ENCODE measurements at places on chromosomes 3 and 15.

- DNase-seq, result no peak
Measured at GRCh38 chr3:108127301-108127988, 36.6 kb upstream of the CD47 start.

DNA sequence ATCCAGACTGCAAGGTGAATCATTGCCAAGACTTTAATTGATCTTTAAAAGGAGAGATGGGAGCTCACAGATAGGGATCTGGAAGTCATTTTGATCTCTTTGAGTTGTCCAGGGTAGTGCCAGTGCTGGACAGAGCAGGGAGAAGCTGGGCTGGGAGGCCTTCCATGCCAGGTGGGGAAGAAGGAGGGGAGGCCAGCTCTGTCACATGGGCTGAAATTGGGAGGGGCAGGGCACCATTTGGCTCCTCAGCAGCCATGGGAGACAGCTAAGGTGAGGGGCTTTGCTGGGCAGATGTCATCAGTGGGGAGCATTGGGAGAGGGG lies 23.4 kb downstream of the SMAD6 start:
- no peak for DNase-seq

DNA sequence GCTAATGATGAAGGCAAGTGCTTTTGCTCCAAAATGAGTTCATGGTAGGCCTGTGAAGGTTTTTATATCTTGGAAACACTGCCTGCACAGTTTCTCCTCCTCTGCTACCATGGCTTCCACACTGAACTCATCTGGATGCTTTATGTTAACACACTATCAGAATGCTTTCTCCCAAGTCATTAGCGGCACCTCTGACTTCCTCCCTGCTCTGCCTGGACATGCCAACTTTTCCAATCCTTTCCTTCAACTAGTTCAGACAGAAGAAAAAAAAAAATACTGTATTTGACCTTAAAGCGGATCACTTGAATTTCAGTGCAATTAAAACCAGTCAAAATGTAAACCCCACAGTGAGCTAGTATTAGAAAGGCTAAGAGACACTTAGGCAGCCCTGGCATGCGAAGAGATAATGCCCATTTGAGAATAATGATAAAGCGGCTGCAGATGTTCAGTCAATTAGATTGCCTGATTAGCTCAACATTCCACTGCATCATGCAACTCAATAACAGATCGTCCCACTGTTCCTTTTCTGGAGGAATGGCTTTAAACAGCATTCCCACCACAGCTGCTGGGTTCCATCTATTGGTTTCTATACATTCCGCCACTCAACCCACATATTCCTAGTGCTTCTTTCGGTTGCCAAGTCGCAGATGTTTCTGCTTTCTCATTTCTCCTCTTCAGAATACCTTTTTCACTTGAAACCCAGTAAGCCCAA lies 51.7 kb downstream of the CNTN3 start:
- no peak for DNase-seq

DNA sequence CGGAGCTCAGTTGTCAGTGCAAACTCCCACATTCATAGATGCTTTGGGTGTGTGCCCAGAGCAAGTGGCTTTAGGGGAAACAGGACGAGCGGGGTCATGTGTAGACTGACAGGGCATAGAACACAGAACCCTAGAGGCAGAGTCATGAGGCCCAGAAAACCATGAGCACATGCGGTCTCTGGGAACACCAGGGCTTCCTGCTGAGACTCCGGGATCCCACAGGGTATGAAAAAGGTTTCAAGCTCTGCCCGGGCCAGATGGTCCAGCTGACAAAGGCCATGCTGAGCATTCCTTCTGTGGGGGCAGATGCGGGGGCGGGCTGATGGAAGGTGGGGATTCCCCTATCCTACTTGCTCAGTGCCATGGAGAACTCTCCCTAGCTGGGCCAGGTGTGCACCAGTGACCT lies 44.8 kb downstream of the ROPN1B start:
- no peak for DNase-seq

DNA sequence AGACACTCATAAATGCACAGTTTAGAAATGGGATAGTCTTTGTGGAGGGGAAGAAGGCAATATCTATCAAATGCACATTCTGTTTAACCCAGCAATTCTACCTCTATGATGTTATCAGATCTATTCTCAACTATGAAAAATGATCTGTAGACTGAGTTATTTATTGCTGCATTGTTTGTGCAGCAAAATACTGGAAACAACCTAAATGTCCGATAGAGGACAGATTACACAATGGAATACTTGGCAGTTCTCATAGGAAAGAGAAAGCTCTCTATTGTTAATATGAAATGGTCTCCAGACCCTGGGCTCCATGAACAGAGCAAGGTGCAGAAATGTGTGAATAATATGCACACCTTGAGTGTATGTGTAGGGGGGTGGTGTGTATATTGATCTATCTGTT lies 49.0 kb upstream of the SELENOK start:
- DNase-seq, result no peak

DNA sequence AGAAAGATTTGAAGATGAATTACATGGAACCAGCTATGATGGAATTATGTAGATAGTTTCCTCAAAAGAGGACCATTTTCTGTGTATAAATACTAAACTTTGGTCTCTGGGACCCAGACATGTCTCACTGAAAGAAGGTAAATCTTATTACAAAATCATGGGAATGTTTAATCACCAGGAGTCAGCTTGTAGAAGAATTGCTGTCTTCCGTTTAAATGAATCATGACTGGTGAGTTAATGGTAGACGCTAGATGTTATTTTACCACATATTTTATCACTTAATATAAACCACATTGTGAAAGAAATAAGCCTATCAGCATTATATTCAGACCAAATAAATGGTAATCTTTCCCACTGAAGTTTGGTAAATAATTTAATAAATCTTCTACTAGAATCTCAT lies 322.3 kb upstream of the SUCLG2 start:
- no peak for DNase-seq

DNA sequence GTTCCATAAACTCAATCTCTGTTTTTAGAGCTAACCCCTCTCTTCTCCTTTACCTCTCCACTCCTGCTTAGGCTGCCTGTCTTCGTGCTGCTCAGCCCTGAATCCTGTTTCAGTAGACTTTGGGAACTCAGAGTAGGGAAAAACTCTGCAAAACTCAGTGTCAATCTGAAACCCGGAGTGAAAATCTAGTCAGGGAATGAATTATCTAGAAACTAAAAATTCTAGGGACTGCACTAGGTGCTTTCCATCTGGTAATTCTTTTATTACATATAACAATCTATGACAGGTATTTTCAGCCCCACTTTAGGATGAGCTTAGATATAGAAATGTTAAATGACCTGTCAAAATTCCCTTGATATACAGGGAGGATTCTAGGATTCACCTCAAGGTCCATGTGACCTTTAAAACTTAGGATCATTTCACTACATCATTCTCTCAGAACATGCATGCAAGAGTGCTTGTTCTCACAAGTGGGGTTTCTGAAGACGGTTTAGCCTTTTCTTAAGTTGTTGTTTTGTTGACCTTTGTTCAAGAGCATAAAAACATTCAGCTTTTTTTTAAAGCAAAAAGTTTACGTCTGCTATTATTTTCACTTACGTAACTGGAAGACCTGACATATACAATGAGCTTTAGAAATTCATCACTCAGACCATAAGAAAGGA lies 108.2 kb upstream of the MBNL1 start:
- DNase-seq, result no peak

GRCh38 chr3:76222201-76222600 lies 436.9 kb upstream of the ZNF717 start:
- no peak for DNase-seq

- DNase-seq, result no peak
Measured at GRCh38 chr3:17090280-17090983, 205.7 kb downstream of the PLCL2 start.

- DNase-seq, result no peak
Measured at GRCh38 chr15:101090428-101090790, 161.4 kb downstream of the CHSY1 start.

GRCh38 chr3:137770835-137771399 lies 6.8 kb downstream of the SOX14 start:
- DNase-seq, result no peak

DNA sequence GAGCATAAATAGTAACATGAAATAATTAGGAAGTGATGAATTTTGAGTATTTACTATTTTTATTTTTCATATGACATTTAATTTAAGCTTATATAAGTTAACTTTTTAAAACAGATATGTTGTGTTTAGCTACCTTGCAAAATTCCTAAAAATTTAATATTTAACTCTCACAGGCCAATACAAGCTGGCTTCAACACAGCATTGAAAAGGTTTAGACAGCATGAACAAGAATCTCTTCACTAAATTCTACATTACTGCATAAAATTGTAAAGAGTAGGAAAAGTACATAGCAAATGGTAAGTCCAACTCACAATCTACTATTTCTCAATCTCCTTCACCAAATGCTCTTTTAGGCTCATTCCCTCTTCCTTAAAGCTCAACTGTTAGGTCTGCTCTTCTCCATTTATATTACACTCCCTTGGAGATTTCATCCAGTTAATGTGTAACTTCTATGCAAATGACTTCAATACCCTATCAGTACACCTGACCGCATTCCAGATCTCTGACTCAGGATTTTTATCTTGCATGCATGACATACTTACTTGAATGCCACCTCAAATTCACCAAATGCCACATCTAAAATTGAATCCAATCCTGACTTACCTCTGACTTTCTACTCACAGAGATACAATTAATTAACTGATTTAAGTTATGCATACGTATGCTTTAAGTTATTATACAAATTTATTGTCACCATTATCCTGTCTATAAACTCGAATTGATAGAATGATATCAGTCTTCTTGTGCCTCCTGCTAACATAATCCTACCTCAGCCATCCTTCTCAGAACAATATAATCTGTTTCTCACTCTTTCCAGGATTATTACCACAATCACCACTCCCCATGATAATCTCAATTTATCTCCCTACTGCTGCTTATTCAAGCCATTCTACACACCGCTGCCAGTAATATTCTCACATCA lies 127.0 kb downstream of the STAG1 start:
- no peak for DNase-seq

GRCh38 chr15:61479613-61480012 lies 250.5 kb upstream of the RORA start:
- DNase-seq, result no peak

DNA sequence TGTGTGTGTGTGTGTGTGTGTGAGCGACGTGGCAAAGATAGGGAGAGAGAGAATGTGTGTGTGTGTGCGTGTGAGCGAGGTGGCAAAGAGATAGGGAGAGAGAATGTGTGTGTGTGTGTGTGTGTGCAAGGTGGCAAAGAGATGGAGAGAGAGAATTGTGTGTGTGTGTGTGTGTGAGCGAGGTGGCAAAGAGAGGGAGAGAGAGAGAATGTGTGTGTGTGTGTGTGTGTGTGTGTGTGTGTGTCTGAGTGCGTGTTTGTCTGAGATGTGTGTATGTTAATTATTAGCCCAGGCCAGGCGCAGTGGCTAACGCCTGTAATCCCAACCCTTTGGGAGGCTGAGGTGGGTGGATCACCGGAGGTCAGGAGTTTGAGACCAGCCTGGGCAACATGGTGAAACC lies 154.6 kb upstream of the RGMA start:
- DNase-seq, result no peak

- DNase-seq, result no peak
Measured at GRCh38 chr3:67296039-67296892, 298.2 kb downstream of the KBTBD8 start.

DNA sequence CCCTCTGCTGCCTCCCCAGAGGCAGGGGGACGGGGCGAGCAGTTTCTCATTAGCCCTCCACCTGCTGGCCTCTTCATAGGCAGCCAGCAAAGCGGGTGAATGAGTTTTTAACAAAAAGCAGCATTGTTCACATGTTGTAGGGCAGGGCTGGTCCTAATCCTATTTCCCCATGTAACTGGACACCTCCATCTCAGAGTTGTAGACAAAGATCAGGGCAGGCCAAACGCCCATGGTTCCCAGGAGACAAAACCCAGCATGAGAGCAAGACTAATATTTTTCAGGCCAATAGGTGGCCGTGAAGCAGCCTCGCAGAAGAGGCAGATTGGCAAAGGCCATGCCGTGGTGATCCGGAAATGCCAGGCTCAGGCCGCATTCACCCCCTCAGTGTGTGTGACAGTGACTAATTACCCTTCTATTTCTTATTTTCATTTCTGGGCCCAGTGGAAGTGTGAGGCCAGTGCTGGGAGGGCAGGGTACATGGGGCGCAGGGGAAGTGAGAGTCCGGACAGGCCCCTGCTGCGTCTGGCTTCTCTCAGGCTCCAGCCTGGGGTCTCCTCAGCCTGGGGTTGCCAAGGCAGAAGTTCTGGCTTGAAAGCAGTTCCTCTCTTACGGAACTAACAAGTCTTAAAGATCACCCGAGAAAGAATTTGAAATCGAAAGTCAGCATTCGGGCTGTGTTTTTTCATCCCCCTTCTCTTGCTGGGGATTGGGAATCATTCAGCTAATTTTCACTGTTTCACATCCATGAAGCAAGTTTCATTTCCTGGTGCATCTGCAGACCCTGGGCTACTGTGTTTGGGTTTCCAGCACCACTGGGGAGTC lies 64.8 kb downstream of the BOC start:
- DNase-seq, result peak; percentile 44

DNA sequence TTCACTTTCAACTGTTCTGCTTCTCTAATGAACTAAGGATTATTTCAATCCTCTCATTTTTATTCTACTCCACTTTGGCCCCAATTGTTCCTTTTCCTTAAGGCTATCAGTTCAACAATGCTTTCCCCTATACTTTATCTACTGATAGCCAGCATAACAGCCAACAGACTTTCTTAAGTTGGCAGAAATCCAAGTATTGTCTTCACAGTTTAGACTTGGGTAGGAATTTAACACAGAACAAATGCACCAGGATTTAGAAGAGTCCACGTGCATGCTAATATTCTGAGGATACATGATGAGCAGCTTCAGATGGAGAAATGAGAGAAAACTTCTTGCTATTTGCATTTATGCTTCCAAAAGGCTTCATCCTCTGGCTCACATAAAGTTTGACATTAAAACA lies 54.8 kb downstream of the FBN1 start:
- DNase-seq, result no peak

- no peak for DNase-seq
Measured at GRCh38 chr3:60246361-60246760, 1004.9 kb downstream of the FHIT start.

GRCh38 chr3:111882194-111882593 lies 23.1 kb downstream of the PHLDB2 start:
- DNase-seq, result no peak

- no peak for DNase-seq
Measured at GRCh38 chr15:96495386-96495785, 164.9 kb downstream of the NR2F2 start.

DNA sequence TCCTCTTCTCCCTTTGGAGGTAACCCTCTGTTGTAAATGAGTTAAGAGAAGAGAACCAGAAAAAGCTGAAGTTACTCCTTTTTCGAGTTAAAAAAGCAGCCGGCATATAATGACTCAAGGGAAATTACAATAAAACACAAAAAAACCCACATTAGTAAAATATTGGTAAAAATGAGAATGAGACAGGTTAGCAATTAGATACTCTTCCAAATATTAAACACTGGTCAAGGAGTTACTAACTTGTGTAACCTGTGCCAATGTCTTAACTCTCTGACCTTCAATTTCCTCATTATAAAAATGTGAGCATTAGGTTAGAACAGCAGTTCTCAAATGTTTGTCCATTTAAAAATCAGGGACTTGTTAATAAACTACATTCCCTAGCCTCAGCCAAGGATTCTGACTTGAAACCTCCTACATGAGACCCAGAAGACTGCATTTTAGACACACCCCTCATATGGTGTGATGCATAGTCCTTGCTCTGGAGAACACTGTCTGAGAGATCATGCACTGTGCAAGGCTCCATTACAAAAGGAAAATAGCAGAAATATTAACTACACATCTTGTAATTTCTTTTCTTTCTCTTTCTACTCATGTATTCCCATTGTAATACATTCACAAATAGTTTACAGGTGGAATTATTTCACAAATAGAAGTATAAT lies 42.7 kb upstream of the TOP2B start:
- no peak for DNase-seq
